HFFc6 (cell line): ENCODE measurements at places on chromosomes 4 and X.

DNA sequence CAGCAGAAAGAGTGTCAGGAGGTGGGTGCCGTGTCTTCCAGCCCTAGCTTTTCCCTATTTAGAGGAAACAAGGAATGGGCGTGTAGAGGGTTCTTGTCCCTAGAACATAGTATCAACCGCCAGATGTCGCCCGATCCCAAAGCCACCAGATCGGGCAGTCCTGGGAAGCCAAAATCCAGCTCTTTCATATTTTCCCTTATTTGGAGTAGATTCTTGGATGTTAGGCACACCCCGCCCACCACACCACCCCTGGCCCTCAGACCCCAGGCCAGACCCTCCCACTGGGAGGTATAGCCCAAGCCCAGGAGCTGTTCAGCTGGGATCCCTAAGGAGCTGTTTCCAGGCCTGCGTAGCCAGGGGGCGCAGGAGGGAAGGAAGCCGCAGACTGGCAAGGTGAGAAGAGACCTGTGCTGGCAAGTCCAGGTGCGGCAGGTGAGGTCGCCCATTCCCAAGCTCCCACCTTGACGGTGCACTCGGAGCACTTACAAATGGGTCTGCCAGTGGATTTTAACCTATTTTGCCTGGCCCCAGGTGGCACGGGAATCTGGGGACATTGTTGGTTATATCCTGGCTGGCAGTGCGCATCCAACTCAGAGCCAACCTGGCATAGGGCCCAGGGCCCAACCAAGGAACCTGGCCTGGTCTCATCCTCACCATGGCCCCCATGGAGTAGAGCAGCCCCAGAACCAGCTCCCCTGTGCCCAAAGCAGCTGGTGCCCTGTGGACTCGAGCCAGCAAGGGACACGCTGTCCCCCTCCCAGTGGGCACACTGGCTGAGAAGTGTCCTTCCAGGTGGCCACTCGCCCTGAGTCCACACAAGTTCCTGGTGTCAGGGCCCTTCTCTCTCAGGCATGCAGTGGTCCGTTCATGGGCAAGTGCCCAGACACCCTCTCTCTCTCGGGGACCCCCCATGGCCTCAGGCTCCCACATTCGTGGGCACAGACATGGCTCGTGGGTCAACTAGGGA, 811 bp downstream of the FLNA start:
- peak; percentile 64 for DNase-seq

DNA sequence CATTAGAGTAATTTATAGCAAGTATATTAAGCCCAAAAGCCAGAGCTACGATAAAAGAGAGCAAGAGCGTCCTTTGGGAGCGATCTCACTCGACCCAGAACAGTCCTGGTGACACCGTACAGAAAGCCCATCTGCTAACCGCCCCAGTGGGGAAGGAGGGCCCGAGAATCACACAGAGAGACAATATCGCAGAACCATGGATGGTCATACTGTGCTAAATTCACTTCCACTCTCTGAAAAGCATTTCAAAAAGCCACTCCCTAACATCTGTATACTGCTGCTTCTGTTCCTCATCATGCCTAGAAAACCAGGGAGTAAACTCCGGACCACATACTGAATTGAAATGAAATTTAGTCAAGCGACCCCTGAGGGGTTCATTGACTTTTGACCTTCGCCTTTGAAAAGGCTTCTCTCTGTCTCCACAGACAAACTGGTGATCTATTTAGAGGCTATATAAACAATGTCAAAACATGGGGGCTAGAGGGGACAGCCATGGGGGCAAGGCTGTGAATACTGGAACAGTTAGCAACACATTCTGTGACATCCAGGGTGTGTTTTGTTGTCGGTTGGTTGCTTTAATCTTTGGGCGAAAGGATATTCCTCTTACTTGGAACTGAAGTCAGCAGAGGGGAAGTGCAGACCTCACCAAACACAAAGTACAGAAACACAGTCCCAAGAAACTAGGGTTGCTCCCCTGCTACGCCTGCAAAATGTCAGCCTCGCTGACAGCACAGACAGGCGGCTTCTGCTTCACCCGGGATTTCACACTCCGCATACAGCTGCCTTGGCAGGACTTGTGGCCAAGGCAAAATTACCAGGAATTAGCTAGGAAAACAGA, 129.0 kb upstream of the RASGEF1B start:
- no peak for DNase-seq

DNA sequence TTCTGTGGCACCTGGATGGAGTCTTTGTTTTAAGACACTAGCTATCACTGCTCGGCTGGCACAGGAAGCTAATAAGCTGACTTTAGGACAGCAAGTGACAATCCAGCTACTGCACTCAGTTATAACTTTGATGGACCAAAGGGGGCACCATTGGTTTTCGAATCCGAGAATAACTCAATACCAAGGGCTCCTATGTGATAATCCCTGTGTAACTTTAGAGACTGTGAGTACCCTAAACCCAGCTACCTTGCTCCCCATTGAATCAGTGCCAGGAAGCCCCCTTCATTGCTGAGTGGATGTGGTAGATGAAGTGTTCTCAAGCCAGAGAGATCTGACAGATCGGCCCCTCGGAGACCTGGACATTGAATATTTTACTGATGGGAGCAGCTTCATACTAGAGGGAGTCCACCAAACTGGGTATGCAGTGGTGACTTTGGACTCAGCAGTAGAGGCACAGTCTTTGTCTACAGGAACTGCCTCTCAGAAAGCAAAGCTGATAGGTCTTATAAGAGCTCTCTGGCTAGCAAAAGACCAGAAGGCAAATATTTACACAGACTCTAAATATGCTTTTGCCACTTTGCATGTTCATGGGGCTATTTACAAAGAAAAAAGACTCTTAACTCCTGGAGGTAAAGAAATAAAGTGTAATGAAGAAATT, 35.5 kb upstream of the UGT2B7 start:
- no peak for DNase-seq

DNA sequence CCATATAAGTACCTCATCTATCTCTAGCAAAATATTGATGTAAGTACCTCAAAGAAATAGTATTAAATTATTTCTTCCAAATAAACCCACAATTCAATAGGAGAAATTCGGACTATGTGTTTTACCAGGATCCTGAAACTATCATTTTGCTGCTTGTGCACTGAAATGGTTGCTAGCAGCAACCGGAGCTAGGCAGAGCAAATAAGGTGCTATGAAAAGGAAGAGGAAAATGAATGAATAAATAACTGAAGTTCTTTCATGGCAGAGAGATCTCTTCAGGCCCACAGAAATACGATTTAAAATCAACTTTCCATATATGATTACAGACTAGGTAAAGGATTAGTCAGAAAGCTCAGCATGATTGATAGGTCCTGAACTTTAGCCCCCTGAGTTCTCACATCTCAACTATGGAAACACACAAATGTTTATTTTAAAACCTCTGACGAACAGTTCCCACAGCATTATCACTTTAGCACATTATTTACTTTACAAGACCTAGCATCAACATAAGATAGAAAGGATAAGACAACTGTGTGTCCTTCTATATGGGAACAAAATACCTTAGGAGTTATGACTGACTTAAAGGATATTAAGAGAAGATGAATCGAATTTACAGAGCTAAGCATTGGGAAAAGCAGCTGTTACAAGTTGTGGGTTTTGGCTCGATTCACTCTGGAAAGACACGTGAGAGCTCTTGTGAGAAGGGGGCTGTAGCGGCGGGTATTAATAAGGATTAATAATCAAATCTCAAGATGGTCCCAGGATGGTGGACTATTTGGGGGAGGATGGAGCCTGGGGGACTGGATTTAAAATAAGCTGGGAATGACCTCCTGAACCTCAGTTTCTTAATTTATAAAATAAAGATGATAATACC, 104.3 kb downstream of the CORIN start:
- DNase-seq, result no peak

DNA sequence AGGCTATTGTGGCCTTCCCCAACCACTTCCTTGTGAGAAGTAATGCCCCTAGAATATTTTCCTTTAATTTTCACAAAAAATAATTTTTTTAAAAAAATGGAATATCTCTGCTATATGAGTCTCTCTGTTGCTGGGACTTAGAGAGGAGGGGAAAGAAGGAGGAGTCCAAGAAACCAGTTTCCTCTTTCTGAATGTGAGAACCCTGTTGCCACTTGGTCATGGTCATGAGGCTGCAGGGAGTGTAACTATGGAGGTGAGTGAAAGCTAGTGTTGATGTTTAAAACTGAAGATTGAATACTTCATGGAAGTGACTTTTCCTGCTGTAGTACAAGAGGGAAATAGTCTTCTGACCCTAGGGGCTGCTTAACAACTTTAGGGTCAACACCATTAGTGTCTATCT, 20.4 kb downstream of the KIAA1210 start:
- DNase-seq, result no peak

GRCh38 chr4:143019351-143019750, 165.4 kb upstream of the USP38 start:
- no peak for DNase-seq

DNA sequence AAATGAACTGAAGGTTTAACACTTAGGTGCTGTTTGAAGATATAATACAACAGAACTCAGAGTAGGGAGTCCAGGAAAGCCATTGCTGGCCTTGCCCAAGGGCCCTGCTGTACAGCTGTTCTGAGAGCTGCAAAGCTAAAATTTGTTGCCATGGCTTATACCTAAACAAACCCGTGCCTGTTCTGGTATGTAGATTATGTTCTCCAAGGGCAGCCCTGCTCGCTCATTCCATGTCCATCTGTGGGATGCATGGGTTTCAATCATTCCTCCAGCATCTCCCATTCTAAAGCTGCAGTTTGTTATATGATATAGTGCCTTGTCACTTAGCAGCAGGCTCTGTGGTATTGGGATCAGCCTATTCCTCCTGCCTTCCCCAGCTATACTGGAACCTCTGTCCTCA, 80.8 kb upstream of the BMPR1B start:
- DNase-seq, result peak; percentile 65

- DNase-seq, result peak; percentile 78
Measured at GRCh38 chr4:113467581-113467980, 294.0 kb downstream of the CAMK2D start.

DNA sequence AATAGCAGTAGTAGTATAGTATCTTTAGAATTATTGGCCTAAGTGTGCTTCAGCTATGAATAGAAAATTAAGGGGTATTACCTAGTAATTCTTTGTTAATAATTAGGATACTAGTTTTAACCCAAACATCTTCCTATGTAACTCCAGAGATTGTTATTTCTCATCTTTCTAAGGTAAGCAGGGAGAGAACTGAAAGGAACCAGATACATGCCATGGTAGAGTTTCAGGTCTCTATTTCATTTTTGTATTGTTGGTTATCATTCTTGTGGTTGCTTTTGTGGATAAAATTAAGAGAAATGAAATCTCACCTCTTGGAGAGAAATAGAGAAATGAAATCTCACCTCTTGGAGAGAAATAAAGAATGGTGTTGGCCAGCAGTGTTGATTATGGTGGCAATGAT, 597.1 kb upstream of the CT83 start:
- DNase-seq, result no peak
